Kidney (tissue), 22 donors: ENCODE measurements at places on chromosomes 1 and 21.

- DNase-seq: no peak
These were observed 46.2 kb downstream of the USP25 start for GRCh38 chr21:15775981-15776380.

- no peak for DNase-seq
These were observed 103.1 kb downstream of the GALNT2 start for GRCh38 chr1:230170153-230170547.

GRCh38 chr1:230937371-230937770 is 41.3 kb downstream of the TTC13 start:
- DNase-seq: no peak

- DNase-seq: no peak
These were observed 33.7 kb downstream of the EDN2 start for GRCh38 chr1:41450747-41451285.

GRCh38 chr1:196001188-196001587 is 607.1 kb downstream of the KCNT2 start:
- no peak for DNase-seq

DNA sequence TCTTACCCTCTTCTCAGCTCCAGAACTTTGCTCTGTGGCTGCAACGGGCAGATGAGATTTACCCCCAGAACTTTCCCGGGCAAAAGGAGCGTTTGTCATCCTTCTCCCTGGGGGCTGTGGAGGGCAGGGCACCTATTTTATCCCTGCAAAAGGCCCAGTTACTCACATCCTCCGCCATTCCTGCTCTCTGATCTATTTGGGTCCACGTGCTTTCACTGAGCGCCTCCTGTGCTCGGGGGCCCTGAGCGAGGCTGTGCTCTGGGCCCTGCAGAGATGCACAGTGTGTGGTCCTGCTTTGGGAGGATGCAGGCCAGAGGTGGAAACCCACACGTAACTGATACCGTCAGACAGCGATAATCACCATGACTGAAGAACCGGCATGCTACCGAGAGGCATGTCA is 2.4 kb upstream of the CSMD2 start:
- DNase-seq: no peak

DNA sequence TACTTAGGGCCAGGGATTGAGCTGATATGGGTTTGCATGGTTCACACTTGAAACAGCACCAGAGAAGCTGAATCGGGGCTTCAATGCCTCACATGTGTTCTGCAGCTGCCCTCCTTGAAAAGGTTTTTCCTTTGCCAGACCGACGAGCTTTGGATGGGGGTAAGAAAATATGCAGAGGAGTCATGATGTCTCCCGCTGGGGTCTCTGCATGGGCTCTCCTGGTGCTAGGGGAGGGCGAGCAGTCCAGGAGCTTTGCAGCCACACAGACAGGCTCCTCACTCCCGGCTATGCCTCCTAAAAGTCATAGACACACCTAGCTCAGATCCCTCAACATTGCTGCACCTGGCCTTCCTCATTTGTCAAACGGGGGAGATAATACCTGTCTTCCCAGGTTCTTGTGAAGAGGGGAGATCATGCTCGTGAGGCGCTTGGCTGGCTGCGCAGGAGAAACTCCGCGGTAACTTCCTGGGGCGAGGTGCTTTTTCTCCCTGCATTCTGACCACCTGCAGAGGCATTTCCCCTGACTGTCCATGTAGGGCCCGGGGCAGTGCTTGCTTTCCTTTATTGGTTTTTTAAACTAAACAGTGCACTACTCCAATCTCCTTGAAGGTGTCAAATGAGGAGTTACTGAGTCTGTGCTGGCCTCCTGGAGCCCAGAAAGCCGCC is 112.4 kb downstream of the PLXNA2 start:
- DNase-seq: no peak

DNA sequence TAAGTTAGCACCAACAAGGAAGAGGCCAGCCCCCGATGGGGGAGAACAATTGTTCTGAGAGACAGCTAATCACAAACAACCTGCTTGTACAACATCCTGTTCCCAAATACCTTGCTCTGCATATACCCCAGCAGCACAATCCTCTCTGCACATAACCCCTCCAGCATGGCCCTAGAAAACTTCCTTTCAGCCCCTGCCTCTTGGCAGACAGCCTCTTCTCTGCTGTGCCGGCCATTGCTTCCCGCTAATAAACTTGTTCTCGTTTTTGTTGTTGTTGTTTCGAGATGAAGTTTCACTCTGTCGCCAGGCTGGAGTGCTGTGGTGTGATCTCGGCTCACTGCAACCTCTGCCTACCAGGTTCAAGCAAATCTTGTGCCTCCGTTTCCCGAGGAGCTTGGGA is 392.7 kb downstream of the SMYD3 start:
- no peak for DNase-seq

DNA sequence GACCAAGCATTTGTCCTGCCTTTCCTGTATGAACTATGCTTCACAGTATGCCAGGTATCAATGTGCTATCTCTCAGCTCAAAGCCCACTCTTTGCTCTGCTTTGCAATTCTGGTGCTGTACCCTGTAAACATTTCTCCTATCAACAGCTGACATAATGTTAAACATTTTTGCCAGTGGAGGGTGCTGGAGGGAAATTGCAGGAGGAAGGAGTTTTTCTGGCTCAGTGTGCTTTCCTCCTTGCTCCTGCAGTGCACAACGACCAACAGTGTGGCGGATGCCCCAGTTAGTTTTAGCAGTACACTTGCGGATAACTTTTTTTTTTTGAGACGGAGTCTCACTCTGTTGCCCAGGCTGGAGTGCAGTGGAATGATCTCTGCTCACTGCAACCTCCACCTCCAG is 67.1 kb upstream of the PTGFRN start:
- peak; percentile 49 for DNase-seq

DNA sequence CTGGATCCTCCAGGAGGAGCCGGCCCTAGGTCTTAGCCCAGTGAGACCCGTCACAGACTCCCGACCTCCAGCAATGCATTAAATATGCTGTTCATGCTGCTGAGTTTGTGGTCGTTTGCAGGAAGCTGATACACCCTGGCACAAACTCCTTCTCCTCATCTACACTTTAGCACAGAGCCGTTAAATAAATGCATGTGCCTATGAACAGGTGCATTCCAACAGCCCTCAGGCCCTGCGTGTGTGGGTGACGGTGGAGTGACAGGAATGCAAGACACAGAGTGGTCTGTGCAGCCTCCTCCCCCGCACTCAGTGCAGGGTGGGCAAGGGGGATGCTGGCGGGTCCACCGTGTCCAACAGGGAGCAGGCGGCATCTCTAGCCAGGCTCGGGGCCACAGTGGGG is 106.6 kb upstream of the TMPRSS2 start:
- DNase-seq: peak; percentile 65

- DNase-seq: peak; percentile 80
These were observed 30.3 kb downstream of the CD48 start for GRCh38 chr1:160681066-160681890.

- peak; percentile 91 for DNase-seq
These were observed at the start of gene RUSC1 for GRCh38 chr1:155320661-155321617. TSS of gene RUSC1 (plus strand) at chr1:155320894. CDS start at chr1:155321774, 880 bp downstream.

- no peak for DNase-seq
These were observed 26.9 kb upstream of the SYNC start for GRCh38 chr1:32729254-32730046.

DNA sequence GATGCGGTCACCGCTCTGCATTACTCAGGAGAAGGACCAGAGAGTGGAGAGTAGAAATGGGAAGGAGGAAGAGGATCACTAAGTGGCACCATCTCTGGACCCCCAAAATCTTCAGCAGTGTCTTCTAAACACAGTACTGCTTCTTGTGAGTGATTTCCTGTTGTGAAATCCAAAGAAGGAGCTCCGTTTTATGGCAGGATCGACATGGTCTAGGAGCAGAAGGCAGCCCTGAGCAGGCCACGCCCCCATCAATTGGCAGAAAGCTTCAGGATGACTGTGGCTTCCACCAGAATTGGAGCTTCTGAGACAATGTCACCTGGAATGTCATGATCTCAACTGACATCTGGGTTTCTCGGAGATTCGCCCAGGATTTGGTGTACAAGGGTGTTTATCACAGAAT is 171.5 kb downstream of the ADSS2 start:
- no peak for DNase-seq
